ENCODE measurements at places on chromosomes 6 and 20. TPM values are rescaled to one million over a fixed set of nuclear protein-coding genes. Genes with fewer than 3 reads are reported as not detected.

The NHLRC1 gene
- total RNA-seq, result 1.2 TPM

- no peak overlapping the region for H3K4me3 ChIP-seq
- DNase-seq, result no peak
- peaks cover 39% of the 10 kb centered on the region for H3K27me3 ChIP-seq
- H3K4me1 ChIP-seq, result no peaks in the 10 kb centered on the region
- H3K36me3 ChIP-seq, result no peaks in the 10 kb centered on the region
Measured at GRCh38 chr6:40419377-40419776, 167.8 kb downstream of the LRFN2 start.

DNA sequence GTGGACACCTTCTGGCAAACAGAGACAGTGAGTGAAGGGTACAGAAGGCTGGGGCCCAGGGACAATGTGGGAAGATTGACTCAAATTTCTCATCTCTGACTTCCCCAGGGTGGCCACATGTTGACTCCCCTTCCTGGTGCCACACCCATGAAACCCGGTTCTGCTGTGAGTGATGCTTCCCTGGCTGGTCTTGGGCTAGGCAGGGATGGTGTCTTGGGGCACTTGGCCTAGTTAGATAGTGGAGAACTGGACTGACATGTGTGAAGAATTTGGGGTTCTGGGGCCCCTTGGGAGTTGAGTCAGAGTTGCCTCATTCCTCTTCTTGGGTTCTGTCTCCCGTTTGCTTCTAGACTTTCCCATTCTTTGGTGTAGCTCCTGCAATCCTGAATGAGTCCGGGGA, 34.2 kb downstream of the GSS start:
- H3K4me3 ChIP-seq, result no peak overlapping the region
- H3K36me3 ChIP-seq, result peaks cover 23% of the 10 kb centered on the region
- peaks cover 4% of the 10 kb centered on the region for H3K4me1 ChIP-seq
- DNase-seq, result no peak
- H3K27me3 ChIP-seq, result no peaks in the 10 kb centered on the region
- no peak overlapping the region for H3K27ac ChIP-seq

The EMILIN3 gene
- total RNA-seq, result 5.6 TPM

The RHAG gene
- not detected for total RNA-seq

Measured in mesothelial cell of epicardium (in vitro differentiated cells).